Dorsolateral prefrontal cortex (tissue), 122 donors: ENCODE measurements at places on chromosomes 6 and 20.

- DNase-seq = no peak
Observed at GRCh38 chr6:37277001-37277409, 19.1 kb upstream of the TMEM217 start.

DNA sequence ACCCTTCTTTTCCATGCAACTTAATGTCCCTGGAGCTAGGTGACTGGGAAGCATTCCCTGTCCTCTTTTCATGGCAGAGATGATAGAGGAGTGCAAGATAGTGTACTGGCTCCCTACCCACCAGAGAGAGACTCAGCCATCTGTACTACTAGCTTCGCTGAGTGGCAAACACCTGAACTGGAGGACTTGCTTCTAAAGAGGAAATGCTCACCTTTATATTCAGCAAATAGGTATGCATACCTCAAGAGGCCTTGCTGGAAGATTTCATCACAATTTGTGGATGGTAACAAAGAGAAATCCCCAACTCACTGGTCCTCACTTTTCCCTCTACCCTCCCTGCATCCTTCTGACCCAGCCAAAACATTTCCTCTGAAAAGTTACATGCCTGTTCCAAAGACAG lies 124.1 kb downstream of the FOXA2 start:
- DNase-seq = no peak

- DNase-seq = no peak
Observed at GRCh38 chr20:38406476-38406875, 28.7 kb downstream of the SNHG17 start.

- no peak for DNase-seq
Observed at GRCh38 chr20:63179687-63180568, 36.0 kb downstream of the YTHDF1 start.

GRCh38 chr6:30206799-30207618 lies 6.2 kb downstream of the TRIM26 start:
- DNase-seq = no peak
